ENCODE measurements at places on chromosomes 13 and 19.

- DNase-seq: no peak
Measured at GRCh38 chr13:74860789-74861188, 621.2 kb downstream of the TBC1D4 start.

- no peak for DNase-seq
Measured at GRCh38 chr19:32396046-32396652, 9.4 kb upstream of the DPY19L3 start.

GRCh38 chr13:26919311-26919710 is 158.7 kb upstream of the GPR12 start:
- DNase-seq: no peak

DNA sequence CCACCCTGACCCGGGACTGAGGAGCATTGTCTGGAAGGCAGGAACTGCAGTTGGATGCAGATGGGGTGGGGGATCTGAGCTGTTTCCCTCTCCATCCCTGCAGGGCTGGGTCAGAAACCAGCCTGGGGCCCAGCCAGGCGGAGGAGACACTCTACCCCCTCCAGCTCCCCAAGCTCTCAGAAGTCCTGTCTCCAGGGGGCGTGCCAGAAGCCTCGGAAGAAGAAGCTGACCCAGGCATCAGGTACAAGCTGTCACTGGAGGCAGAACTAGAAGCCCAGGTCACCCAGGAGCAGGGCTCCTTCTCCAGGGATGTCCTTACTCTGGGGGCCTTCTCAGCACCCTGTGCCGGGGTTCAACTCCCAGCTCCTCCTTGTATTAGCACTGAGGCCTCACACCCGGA is 15.5 kb downstream of the SIX5 start:
- no peak for DNase-seq

DNA sequence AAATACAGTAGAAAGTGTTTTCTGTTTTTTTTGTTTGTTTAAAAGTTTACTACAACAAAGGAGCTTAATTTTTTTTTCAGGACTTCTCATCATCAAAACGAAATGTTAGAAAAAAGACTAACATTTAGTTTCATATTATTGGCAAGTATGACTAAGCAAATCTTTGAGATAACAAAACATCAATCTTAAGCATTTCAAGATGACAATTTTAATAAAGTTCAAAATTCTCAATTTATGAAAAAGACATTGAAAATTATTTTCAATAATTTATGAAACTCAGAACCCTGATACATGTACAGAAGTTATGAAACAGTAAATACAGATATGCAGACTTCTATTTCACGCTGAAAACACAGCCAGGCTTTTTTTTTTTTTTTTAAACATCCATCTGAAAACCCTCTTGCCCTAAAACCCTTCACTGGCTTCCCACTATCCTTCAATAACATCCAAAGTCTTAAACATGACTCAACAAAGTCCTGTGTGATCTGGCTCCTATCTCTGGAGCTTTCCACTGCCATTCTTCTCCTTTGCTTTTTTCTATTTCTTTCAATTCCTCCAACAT is 3.9 kb downstream of the RBM26 start:
- no peak for DNase-seq

DNA sequence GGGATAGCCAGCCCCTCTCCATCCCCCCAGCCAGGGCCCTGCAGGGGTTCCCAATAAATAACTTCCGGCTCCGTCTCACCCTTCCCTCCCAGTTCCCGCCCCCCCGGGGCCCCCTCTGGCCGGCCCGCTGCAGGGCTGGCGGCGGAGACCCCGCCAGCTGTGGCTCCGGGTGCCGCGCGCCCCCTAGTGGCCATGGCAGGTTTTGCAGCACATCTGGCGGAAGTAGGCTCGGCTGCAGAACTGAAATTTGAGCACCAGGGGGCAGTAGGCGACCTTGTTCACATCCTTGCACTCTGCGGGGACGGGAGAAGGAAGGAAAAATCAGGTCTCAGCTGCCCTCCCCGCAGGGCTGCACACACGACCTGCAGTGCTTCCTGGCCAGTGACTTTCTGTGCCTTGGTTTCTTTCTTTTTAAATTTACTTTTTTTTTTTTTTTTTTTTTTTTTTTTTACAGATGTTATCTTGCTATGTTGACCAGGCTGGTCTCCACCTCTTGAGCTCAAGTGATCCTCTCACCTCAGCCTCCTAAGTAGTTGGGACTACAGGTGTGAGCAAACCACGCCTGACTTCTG is 3.6 kb upstream of the MYO1F start:
- peak; percentile 74 for DNase-seq

DNA sequence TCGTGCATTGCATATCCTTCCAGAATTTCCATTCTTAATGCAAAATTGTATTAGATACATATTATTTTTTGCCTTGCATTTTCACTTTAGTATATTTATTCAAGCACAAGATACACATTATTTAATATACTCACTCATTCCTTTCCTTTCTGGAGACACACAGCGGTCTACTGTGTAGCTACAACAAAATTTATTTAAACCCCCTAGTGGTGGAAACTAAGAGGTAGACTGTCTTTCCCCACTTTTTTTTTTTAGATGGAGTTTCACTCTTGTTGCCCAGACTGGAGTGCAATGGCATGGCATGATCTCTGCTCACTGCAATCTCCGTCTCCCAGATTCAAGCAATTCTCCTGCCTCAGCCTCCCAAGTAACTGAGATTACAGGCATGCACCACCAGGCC is 2040.3 kb upstream of the PCDH20 start:
- no peak for DNase-seq

GRCh38 chr19:18159810-18160209 is 6.8 kb downstream of the PIK3R2 start:
- DNase-seq: no peak

GRCh38 chr19:33468361-33469170 is 53.0 kb downstream of the PEPD start:
- no peak for DNase-seq
